ENCODE measurements at places on chromosomes 12 and 14.
A peak's percentile ranks its signal among the peaks of the same experiment; 100 is the strongest.

DNA sequence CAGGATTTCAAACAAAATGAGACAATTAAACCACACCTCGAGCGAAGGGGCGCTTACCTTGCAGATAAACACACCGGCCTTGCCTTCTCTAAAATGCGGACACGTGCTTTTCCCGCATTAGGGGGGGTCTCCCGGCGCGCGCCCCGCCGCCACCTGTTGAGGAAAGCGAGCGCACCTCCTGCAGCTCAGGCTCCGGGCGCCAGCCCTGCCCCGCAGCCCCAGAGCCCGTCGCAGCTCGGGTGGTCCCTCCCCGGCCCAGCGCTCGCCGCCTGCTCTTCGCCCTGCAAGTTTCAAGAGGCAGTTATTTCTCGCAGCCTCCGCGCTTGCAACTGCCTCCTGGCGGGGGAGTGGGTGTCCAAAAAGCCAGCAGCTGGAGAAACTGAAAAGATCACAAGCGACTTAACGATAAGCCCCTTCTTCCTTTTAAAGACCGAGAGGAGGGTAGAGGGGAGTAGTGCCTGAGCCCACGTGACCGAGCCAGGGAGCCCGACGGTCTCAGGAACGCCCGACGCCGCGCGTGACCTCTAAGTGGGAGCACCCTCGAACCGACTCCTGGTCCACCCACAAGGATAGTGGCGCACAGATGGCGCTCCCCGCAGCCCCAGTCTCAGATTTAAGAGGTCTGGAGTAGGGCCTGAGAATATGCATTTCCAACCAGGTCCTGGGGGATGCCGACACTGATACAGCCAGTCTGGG, at the start of gene ESR2:
Gene ESR2, minus strand, starts transcription at position 396 of the 696 bp plus-strand sequence. CDS start 11,386 bp downstream, outside the sequence.
- peak; percentile 9 for DNase-seq

- no peak for DNase-seq
Observed at GRCh38 chr12:96094201-96094600, 58.8 kb upstream of the LTA4H start.

- no peak for DNase-seq
Observed at GRCh38 chr14:68684466-68685418, 108.1 kb downstream of the ZFP36L1 start.

DNA sequence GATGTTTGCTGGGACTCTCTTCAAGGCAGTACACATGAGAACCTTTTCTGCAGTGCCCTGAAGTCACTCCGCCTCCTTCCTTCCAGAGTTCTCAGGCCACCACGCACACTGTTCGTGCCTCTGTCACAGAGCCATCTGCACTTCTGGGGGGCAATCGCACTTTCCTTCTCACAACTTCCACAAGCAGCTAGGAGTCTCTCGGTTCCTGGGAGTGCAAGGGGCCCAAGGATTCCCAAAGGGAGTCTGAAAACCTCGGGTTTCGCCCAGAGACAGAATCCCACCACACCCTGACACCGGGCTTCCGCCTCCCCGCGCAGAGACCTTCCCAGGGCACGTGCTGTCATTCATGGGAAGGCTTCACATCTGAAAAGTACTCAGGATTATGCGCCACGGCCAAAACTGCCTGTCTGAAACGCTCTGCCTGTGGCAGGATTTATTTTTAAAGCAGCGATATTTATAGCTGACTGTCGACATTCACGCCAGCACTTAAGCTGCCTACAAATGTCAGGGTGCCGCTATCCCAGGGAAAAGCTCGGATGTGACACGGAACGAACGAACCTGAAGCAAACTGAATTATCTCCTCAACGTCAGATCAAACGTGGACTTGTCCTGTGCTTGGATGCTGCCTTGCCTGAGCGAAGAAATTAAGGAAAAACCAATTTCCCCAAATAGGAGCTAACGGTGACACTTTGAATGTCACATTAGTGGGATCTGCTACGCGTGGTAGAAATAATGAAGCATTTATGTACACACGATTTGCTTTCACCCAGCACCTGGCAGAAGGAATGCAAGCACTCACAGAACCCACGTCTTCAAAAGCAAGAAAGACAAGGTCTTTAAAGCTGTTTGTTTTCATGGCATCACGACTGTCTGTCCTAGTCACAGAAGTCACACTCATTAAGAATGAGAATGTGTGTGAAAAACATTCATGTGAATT, 154.0 kb downstream of the PIWIL1 start:
- no peak for DNase-seq

DNA sequence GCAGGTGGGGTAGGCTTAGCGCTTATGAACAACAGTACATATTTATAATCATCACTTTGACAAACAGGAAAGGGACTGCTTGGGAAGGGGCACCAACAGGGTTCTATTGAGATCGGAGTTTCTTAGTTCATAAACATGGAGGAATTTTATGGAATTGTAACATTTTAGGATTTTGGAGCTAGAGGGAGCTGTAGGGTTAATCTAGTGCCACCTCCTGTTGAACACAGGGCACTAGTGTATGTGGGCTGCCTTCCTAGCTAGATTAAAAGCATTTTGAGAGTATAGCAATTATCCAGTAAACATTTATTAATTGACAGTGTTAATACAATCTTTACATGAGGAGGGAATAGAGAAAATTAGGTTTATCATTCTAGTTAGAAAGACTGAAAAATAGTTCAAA, 23.1 kb upstream of the TBC1D30 start:
- DNase-seq, result no peak

- DNase-seq, result no peak
Observed at GRCh38 chr14:99363051-99363450, 91.1 kb upstream of the BCL11B start.

GRCh38 chr14:67018720-67019119, 170.5 kb upstream of the GARIN2 start:
- no peak for DNase-seq

- no peak for DNase-seq
Observed at GRCh38 chr12:77974645-77975044, 144.0 kb downstream of the NAV3 start.

DNA sequence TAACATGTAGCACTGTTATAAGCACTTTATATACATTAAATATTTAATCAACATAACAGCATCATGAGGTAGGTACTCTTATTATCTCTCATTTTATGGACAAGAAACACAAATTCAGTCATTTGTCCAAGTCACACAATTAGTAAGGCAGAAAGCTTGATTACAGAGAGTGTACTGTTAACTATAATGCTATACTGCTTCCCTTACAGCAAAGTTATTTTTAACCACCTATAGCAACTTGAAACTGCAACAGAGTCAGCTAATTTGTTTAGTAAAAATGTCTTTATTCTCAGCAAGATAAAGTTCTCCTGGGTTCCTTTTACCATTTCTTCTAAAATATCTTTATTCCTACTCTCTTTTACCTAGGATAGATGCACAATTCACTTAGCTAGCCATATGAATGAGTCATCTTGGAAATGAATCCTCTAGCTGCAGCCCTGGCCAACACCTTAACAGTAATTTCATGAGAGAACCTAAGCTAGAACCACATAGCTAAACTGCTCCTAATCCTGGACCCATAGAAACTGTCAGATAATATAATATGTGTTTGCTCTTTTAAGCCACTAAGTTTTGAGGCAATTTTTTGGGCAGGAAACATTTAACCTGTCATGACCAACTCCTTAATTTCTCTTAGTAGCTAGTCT, 90.2 kb upstream of the HECTD1 start:
- no peak for DNase-seq

- no peak for DNase-seq
Observed at GRCh38 chr14:90416720-90417119, 19.9 kb downstream of the CALM1 start.

GRCh38 chr14:100294963-100295330, 11.3 kb downstream of the SLC25A29 start:
- no peak for DNase-seq

DNA sequence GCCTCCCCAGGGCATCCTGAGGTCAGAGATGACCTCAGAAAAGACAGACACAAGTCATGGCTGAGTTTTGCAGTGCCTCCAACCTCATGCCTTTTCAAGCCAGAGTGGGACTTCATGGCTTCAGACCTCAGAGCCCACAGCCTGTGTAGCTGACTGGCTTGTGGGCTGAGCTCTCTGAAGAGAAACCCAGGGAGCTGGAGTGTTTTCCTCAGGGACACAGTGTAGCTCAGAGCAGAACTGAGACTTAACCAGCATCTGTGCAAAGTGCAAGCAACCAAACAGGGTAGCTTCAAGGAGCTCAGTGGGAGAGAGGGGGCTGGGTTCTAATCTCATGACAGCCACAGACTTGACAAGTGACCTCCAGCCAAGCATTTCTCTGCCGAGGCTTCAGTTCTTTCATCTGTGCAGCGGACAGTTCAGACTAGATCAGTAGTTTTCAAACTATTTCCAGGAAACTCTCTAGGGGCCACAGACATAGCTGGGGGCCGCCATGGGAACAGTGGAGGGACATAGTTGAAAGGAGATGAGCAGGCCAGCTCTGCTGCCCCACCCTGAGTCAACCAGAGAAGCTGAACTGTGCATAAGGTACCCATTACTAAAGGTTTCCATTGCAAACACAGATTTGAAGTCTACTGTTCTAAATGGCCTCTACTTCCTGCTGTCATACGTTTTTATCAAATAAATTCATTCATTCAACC, 80.0 kb downstream of the LGMN start:
- no peak for DNase-seq

DNA sequence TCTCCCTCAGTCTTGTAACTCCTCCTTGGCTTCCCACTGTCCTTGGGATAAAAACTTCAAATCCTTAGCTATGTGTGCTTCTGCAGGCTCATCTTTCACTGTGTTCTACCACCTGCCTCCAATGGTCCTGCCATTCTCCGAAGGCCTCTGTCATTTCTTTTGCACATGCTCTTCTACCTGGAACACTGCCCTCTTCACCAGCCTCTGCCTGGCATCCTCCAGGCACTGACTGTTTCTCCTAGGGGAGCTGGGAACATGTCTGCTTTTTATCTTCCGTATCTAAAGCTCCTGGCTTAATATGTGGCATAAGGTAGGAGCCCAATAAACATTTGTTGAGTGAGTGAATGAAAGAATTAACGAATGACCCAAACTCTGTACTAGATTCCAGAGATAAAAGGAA, 603.3 kb upstream of the TMEM132C start:
- no peak for DNase-seq

DNA sequence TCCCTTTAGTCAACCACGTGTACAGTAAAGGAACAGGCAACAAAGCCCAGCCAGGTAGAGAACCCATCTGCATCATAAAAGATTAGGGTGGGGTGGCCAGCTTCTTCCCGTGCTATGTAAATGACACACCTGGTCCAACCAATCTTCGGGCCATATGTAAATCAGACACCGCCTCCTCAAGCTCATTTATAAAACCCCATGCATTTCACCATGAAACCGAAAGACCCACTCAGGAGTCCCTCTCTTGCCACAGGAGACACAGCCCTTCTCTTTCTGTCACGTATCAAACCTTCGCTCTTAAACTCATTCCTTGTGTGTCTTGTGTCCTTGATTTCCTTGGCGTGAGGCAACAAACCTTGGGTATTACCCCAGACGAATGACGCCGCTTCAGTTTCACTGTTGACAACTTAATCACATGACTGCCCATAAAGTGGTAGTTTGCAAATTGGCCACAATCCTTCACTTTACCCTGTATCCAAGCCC, 59.8 kb upstream of the TBPL2 start:
- DNase-seq, result no peak

DNA sequence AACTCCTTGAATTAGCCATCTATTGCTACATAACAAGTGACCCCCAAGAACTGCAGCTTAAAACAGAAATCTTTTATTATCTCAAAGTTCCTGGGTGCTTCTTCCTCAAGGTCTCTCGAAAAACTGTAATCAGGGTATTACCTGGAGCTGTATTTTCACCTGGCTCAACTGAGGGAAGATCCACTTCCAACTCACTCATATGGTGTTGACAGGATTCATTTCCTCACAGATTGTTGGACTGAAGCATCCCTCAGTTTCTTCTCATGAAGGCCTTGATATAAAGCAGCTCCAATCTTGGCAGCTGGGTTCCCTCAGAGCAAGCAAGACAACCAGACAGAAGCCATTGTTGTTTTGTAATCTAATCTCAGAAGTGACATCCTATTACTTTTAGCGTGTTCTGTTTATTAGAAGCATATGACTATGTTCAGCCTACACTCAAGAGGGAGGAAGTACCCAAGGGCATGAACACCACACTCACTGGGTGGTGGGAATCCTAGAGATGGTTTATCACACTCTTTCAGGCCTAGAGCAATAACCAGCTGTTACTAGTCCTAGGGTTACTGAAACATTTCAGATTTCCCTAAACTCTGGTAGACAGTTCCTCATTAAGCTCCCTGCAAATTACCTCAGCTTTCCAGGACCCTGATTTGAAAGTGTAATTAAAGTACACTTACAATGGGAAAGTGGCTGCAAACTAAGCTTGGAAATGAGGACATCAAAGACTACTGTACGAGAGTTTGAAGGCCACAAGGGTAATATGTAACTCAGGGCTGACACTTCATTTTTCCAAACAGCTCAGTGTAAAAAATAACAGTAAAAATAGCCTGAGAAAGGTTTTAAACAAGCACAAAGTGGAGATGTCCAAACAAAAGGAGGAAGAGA, 222.2 kb downstream of the SEC23A start:
- DNase-seq, result no peak

- DNase-seq, result no peak
Observed at GRCh38 chr12:38132139-38132538, 184.4 kb upstream of the ALG10B start.

GRCh38 chr12:130031571-130032189, 127.9 kb upstream of the TMEM132D start:
- peak; percentile 40 for DNase-seq

- DNase-seq, result no peak
Observed at GRCh38 chr14:45185100-45185814, 49.5 kb downstream of the FANCM start.

GRCh38 chr12:47270782-47271664, 191.3 kb upstream of the AMIGO2 start:
- peak; percentile 13 for DNase-seq

DNA sequence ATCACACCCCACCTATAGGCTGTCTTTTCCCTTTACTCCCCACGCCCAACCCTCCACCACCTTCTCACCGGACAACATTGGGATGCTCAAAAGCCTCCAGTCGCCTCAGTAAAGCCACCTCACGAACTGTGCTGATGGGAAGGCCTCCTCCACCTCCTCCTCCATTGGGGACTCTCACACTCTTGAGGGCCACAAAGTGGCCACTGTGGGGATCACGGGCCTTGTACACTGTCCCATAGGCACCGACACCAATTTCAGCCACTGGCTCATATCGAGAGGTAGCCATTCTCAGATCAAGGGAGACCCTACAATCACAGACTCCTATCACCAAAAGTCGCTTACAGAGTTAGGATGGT, 700 bp downstream of the CDK4 start:
- no peak for DNase-seq

DNA sequence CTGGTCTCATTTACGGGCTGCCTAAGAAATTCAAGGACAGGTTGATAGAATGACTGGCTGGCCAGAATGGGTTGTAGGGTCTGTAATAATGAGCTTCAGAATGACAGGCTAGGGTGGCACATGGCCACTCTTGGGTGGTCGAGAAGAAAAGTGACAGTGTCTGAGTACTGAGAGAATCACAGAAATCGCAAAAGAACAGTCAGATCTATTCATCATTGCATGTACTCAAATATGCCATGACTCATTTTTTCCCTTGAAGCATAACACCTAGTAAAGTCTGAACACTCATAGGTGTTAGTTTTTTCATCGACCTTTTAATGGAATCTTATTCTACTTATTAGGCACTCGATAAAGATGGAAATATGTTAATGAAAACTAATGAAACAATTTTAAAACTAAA, 37.8 kb upstream of the SEL1L start:
- no peak for DNase-seq
